COR-L47 (cell line): ENCODE measurements at places on chromosomes 7 and 10.

GRCh38 chr7:28042721-28043120 is 137.9 kb downstream of the JAZF1 start:
- DNase-seq = no peak

GRCh38 chr10:77837925-77838595 is 88.5 kb downstream of the DLG5 start:
- no peak for DNase-seq

DNA sequence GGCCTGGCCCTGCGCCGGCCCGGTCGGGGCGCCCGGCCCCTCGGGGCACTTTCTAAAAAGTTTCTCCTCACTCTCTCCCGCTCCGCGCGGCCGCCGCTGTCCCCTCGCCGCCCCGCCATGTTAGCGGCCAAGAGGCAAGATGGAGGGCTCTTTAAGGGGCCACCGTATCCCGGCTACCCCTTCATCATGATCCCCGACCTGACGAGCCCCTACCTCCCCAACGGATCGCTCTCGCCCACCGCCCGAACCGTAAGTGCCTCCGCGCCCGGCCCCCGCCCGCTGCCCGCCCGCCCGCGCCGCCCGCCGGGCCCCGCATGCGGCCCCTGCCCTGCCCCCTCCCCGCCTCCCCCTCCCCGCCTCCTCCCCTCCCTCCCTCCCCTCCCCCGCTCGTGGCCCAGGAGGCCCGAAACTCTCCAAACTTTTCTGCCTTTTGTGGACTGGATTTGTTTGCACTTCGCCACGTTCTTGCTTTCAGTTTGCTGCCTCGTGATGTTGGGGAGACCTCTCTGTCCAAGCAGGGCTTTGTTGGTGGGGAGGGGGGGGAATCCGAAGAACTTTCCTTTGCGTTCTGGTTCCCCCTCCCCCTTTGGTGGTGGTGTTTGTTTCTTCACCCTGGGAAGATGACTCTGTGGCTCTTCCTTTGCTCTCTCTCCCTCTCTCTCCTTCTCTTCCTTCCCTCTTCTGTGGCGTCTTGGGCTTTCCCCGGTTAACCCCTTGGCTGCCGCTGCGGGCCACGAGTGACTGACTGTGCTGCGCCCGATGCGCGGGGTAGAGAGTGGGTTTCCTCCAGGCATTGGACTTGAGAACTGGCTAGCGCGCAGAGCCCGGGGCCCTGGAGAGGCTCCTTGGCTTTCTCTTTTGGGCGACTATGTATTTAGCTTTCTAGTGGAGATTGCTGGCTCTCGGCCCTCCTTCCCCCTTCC is 1.6 kb downstream of the TCF7L2 start:
- DNase-seq = no peak

DNA sequence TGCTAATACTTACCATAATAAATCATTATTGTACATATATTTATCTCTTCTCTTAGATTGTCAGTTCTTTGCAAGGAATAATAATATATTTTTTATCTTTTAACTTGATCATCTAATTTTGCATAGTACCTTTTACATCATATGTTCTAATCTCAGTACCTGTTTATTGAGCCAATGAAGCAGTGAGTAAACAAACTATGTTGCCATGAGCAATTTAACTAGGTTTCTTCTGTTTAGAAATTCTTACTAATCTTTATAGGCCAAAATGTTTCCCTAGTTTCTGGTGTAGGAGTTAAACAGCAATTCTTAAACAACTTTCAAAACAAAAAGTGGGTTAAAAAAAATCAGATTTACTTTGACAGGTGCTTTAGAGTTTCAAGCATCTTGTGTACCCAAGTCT is 61.3 kb downstream of the PHYHIPL start:
- DNase-seq = no peak

DNA sequence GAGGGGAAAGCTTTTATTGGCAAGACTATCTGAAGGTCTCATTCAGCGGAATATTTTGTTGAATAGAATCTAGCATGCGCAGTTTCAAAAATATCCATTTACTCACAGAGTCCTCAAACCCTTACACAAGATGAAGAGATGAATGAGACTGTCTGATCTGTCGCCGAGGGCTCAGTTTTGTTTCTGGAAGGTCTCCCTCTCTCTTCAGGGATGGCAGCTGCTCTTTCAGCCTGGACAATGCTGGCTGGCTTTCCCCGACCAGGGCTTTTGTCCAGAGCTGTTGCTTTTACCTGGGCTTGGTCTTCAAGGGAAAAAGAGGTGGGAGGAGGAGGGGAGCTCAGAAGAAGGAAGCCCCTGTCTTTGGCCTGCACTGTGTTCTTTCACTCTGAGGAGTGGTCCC is 81.9 kb upstream of the BTBD16 start:
- no peak for DNase-seq

- DNase-seq = no peak
Observed at GRCh38 chr7:111009526-111010040, 81.3 kb upstream of the LRRN3 start.

- no peak for DNase-seq
Observed at GRCh38 chr10:49412571-49412970, 16.7 kb upstream of the DRGX start.

DNA sequence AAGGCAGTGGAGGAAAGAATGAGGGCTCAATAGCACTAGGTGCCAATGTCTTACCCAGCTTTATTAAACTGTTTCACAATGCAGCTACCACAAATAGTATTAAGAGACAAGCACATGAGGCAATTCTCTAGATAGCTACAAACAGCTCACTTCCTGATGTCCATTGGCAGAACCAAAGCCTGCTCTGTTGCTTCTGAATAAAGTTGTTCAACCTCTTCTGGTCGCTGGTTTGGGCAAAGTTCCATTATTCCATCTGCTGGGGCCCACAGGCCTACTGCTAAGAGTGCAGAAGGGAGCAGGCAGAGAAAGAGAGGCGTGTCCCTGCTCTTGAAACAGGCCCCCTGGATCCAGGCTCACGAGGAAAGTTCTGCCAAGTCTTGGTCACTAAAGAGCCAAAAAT is 173.9 kb downstream of the ZNF438 start:
- no peak for DNase-seq

GRCh38 chr10:87613751-87614150 is 45.9 kb upstream of the PAPSS2 start:
- DNase-seq = no peak

GRCh38 chr10:71021402-71021801 is 133.0 kb upstream of the PCBD1 start:
- DNase-seq = no peak

DNA sequence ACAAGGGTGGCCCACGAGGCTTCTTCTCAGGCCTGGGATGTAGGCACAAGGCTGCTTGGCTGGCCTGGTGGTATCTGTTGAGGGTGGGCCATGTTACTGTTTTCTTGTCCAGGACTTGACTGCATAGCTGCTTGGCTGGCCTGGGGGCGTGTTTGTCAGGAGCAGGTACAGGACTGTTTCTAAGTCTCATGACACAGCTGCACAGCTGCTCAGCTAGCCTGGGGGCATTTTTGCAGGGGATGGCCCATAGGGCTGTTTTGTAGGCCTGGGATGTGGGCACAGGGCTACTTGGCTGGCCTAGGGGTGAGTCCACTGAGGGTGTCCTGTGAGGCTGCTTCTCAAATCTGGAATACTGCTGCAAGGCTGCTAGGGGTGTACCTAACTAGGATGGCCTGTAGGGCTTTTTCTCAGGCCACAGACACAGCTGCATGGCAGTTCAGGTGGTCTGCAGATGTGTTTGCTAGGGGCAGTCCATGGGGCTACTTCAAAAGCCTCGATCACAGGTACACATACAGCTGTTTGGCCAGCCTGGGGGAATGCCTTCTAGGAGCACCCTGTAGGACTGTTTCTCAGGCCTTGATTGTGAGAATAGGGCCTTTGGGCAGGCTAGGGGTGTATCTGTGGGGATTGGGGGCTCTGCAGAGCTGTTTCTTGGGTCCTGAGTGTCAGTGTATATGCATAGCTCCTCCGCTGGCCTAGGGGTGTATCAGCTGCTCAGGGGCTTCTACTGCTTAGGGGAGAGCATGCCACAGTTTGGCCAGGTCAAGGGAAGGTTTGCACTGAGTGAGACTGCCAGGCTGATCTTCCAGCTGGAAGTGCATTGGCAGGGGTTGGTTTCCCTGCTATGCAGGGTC is 26.6 kb upstream of the PLA2G12B start:
- no peak for DNase-seq

DNA sequence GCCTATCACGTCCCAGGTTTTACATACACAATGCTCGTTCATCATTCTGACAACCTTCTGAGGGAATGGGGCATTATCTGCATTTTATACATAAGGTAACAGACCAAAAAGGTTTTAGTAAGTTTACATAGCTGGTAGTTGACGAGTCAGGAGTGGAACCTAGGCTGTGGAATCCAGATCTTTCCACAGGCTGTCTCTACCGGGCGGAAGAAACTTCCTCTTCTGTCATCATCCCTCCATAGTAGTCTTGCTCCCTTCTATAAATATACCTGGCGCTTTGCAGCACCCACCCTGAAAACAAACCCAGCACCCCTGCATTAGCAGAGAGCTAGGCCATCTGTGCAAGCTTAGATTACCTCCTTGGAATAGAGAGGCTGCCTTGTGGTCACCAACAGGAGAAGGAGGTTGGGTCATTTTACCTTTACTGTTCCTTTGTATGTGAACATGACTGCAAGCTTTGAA is 1.3 kb downstream of the TSPAN13 start:
- DNase-seq = no peak

DNA sequence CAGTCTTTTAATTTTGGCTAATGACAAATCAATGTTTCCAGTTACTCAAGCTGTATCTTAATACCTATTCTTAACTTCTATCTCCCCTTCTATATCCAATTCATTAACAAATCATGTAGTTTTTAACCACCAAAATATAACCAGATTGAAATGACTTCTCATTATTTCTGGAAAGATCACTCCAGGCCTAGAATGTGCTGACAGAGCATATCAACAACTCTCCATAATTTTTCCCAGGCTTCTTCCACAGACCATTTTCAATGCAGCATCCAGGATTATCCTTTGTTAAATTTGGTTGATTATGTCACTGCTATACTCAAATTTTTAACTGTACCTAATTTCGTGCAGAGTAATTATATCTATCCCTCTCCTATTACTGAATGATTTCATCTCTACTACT is 704.1 kb downstream of the PCDH15 start:
- no peak for DNase-seq

DNA sequence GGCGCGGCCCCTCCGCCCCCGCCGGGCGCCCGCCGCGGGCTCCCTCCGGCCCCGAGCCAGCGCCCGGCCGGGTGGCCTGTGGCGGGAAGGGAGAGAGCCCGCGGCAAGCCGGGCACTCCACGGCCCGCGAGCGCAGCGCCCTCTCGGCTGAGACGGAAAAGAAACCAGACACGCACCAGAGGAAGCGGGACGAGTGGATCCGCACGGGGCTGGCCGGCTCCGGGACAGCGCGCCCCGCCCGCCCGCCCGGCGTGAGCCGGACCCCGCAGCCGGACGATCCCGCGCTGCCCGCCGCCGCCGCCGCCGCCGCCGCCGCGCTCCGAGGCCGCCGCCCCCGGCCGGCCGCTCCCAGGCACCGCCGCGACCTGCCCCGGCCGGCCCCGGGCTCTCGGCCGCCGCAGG is 300 bp downstream of the ARHGAP21 start:
- DNase-seq = no peak

GRCh38 chr7:10120936-10121335 is 852.7 kb upstream of the PHF14 start:
- DNase-seq = no peak

GRCh38 chr10:21532694-21533466 is 1.2 kb upstream of the MLLT10 start:
- DNase-seq = no peak

GRCh38 chr7:99392659-99393354 is 15.6 kb downstream of the PDAP1 start:
- peak; percentile 88 for DNase-seq

DNA sequence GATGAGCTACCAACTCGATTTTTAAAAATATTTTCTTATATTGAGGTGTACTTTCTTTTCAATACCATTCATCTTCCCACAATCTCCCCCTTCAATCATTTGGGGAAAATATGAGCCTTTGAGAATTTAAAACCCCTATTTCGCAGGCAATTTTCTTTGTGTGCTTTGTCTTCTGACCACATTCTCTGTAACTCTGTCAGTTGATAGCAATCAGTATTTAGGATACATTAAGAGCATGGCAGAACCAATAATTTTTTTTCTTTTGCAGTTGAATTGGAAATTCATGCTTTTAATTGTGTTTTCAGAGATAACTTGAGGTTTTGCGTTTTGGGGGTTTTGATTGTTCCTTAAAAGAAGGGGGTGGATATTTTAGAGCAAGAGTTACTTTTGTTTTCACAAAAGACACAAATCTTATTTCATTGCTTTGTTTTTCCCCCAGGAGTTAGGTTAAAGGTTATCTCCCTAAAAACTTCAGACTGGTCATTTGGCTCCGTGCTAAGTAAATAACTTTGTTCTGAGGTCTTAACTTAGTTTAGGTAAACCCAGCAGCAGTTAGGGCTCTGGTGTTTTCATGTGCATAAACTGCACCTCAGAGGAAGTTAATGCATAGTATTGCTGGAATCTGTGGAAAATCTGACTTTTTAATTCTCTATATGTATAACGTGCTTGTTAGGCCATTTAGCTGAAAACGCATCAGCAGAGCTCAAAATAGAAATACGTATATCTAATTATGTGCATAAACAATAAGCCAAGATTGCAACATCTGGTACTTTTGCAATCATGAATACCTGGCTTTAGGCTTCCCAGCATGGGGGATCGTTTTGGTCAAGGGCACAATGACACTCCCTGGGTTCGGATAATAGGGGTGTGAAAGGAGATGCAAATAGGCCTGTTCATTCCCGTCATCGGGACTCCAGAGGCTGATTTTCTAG is 676.4 kb upstream of the ANKRD30A start:
- DNase-seq = peak; percentile 4

- no peak for DNase-seq
Observed at GRCh38 chr7:136845899-136846465, 22.5 kb upstream of the CHRM2 start.

GRCh38 chr10:119500821-119501220 is 41.7 kb downstream of the RGS10 start:
- DNase-seq = no peak

DNA sequence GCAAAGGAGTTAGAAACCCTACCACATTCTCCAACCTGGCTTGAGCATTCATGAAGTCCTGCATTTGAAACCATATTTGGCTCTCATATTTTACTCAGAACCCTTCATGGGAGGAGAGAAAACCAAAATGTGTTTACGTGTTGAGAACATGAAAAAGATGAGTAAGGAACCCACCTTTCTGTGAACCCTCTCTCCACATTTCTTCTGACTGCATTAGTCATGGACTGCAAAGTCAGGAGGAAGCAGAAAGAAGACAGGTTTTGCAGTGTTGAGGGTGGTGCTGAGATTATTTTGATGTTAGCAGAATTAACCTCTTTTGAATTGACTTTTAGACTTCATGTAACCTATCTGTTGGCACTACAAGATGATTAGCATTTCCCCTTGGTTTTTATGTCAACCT is 4.9 kb downstream of the IFIT1B start:
- DNase-seq = no peak

GRCh38 chr7:131045526-131045925 is 282.1 kb upstream of the MKLN1 start:
- no peak for DNase-seq

- DNase-seq = no peak
Observed at GRCh38 chr10:114402233-114402632, 2.1 kb downstream of the AFAP1L2 start.

GRCh38 chr7:64667311-64667710 is 1.4 kb downstream of the ZNF107 start:
- DNase-seq = no peak
